WTC11 (cell line): ENCODE measurements at places on chromosomes 4 and X. TPM values are rescaled to one million over a fixed set of nuclear protein-coding genes. Genes with fewer than 3 reads are reported as not detected.
A peak's percentile ranks its signal among the peaks of the same experiment; 100 is the strongest.

- no peaks in the 10 kb centered on the region for H3K27me3 ChIP-seq
- H3K4me1 ChIP-seq, result peaks cover 40% of the 10 kb centered on the region
- no peak overlapping the region for H3K27ac ChIP-seq
- no peak for DNase-seq
- no peaks in the 10 kb centered on the region for H3K36me3 ChIP-seq
Observed at GRCh38 chr4:159027535-159027934, 75.3 kb upstream of the RAPGEF2 start.

DNA sequence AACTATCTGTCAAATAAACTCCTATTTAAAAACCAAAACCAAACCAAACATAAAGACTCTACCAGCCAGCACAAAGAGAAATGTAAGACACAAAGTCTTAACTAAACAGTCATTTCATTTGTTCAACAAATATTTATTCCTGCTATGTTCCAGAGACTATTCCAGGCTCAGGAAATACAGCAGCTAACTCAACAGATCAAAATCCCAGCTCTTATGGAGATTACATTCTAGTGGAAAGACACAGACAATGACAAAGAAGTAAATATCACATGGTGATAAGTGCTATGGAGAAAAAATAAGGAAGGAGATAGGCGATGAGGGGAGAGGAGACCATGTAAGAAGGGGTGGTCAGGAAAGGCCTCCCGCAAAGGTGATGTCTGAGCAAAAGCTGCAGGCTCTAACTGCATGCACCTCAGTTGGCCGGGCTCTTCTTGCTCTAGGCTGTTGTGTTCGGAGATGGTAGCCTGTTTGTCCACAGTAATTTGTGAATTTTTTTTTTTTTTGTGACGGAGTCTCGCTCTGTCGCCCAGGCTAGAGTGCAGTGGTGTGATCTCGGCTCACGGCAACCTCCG lies 15.1 kb downstream of the PPEF1 start:
- H3K27me3 ChIP-seq, result no peaks in the 10 kb centered on the region; the same call in 1 of the 2 replicates
- no peak overlapping the region for H3K27ac ChIP-seq
- no peak for DNase-seq
- no peaks in the 10 kb centered on the region for H3K36me3 ChIP-seq
- H3K4me1 ChIP-seq, result peaks cover 9% of the 10 kb centered on the region
- H3K4me3 ChIP-seq, result no peak overlapping the region

The GABRG1 gene
- total RNA-seq, result 0.17 to 0.34 TPM (median 0.30 TPM) in 3 replicates

- H3K27me3 ChIP-seq, result no peaks in the 10 kb centered on the region
- no peak overlapping the region for H3K27ac ChIP-seq
- no peaks in the 10 kb centered on the region for H3K36me3 ChIP-seq
- H3K4me1 ChIP-seq, result no peaks in the 10 kb centered on the region
Observed at GRCh38 chrX:47278691-47279090, 45.9 kb downstream of the USP11 start.

The GPR101 gene
- total RNA-seq, result 0.16 TPM in 1 of 3 replicates, not detected in the others

- no peak overlapping the region for H3K27ac ChIP-seq
- no peak overlapping the region for H3K4me3 ChIP-seq
- H3K36me3 ChIP-seq, result no peaks in the 10 kb centered on the region
- no peaks in the 10 kb centered on the region for H3K27me3 ChIP-seq
Observed at GRCh38 chr4:109850601-109851000, 2.7 kb downstream of the LRIT3 start.

The BMP2K gene
- total RNA-seq, result 19.9 to 23.3 TPM (median 20.2 TPM) in 3 replicates

GRCh38 chr4:14929669-14930068 lies 72.6 kb upstream of the CPEB2 start:
- no peak overlapping the region for H3K27ac ChIP-seq
- H3K36me3 ChIP-seq, result no peaks in the 10 kb centered on the region
- H3K27me3 ChIP-seq, result no peaks in the 10 kb centered on the region

- no peak for DNase-seq
- no peak overlapping the region for H3K4me3 ChIP-seq
- 0 out of 2 replicates have a peak, but pooled peaks cover under 1% of the 10 kb centered on the region for H3K4me1 ChIP-seq
- H3K36me3 ChIP-seq, result no peaks in the 10 kb centered on the region
- H3K27ac ChIP-seq, result no peak overlapping the region
Observed at GRCh38 chrX:111133389-111133788, 37.4 kb downstream of the PAK3 start.

- H3K27ac ChIP-seq, result no peak overlapping the region
- H3K36me3 ChIP-seq, result no peaks in the 10 kb centered on the region
- H3K4me3 ChIP-seq, result no peak overlapping the region
- H3K4me1 ChIP-seq, result peaks cover 24% of the 10 kb centered on the region
- no peaks in the 10 kb centered on the region for H3K27me3 ChIP-seq
Observed at GRCh38 chr4:168688584-168688983, 191.7 kb downstream of the PALLD start.

DNA sequence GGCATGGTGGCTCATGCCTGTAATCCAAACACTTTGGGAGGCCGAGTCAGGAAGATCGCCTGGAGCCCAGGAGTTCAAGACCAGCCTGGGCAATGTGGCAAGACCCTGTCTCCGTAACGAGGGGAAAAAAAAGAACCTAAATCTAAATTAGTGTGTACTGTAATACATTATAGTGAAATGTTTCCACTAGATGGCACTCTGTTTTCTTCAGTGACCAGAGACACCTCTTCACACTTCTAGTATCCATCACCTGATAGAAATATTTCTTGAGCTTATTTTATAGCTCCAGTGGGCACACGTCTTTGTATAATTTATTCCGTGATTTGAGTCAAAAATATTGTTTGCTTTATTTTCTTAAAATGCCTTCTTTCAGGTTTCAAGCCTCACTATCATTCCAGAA lies 600.9 kb upstream of the DIPK2B start:
- peaks cover 6% of the 10 kb centered on the region for H3K36me3 ChIP-seq
- H3K27me3 ChIP-seq, result no peaks in the 10 kb centered on the region
- no peak for DNase-seq
- H3K4me3 ChIP-seq, result peak overlapping the region; percentile 20
- H3K27ac ChIP-seq, result peak overlapping the region; percentile 79
- peaks cover 84% of the 10 kb centered on the region for H3K4me1 ChIP-seq
